H1 (cell line): ENCODE measurements at places on chromosomes 12 and 14. TPM values are rescaled to one million over a fixed set of nuclear protein-coding genes. Genes with fewer than 3 reads are reported as not detected.

Gene KRT73
- total RNA-seq = not detected in 2 replicates

DNA sequence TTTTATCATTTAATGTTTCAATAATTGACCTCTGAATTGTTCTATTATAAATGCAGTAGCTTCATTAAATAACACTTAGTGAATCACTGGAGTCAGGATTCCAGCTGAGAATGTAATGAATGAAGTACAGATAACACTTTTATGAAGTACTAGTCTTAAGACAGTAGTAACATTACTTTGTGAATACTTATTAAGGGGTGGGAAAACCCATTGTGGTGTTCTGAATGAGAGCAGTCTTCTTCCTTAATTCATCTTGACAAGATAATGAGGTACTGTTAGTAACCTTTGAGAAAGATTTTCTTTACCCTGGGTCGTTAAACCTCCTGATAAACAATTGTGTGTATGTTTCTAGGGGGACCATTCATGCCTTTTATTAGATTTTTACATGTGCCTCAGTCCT is 12.7 kb downstream of the NUP107 start:
- H3K4me3 ChIP-seq = no peak overlapping the region
- no peak overlapping the region for H3K27ac ChIP-seq
- DNase-seq = no peak
- peaks cover 19% of the 10 kb centered on the region for H3K36me3 ChIP-seq
- H3K27me3 ChIP-seq = no peaks in the 10 kb centered on the region
- no peaks in the 10 kb centered on the region for H3K4me1 ChIP-seq

Gene MDGA2
- 0.69 and 1.1 TPM in 2 replicates for total RNA-seq

Gene IAPP
- not detected in 2 replicates for total RNA-seq

GRCh38 chr12:90090929-90091651 is 382.5 kb upstream of the ATP2B1 start:
- H3K4me1 ChIP-seq = no peaks in the 10 kb centered on the region
- H3K27ac ChIP-seq = no peak overlapping the region
- no peaks in the 10 kb centered on the region for H3K36me3 ChIP-seq
- H3K27me3 ChIP-seq = no peaks in the 10 kb centered on the region

Gene RNASE7
- not detected in 2 replicates for total RNA-seq

Gene CD69
- not detected in 2 replicates for total RNA-seq

DNA sequence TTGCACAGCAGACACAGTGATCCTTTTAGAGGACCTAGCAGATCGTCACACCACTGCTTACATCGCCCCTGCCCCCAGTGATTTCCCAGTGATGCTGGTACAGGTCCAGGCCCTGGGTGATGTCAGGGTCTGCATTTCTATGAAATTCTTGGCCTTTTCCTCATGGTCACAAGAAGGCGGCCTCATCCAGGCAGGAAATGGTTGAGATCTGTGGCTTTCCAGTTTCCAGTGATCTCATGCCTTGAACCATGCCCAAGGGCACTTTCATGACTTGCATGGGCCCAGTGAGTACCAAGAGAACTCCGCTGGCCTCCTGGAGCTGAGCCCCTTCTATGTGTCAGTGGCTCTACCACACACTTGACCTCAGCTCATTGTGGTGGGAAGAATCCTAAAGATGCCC is 41.9 kb upstream of the BDKRB2 start:
- no peaks in the 10 kb centered on the region; the same call in 1 of the 2 replicates for H3K27me3 ChIP-seq
- H3K4me1 ChIP-seq = no peaks in the 10 kb centered on the region
- DNase-seq = no peak
- H3K27ac ChIP-seq = no peak overlapping the region
- no peaks in the 10 kb centered on the region for H3K36me3 ChIP-seq

DNA sequence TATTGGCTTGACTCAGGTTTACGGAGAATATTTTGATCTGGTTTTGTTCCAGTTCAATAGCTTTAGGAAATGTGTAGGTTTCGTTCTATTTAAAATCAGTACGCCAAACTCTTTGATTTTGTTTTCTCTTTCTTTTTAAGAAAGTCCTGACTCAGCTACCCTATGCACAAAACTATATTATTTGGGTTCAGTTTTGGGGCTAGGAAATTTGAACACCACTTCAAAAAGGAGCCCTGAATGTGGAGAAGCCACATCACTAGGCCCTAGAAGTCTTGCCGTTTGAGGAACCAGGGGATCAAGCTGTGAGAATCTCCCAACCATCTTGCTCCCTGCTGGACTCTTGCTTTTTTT is 168.2 kb upstream of the BCL2L14 start:
- no peaks in the 10 kb centered on the region for H3K27me3 ChIP-seq
- H3K4me1 ChIP-seq = no peaks in the 10 kb centered on the region
- H3K27ac ChIP-seq = no peak overlapping the region
- no peak for DNase-seq
- no peak overlapping the region for H3K4me3 ChIP-seq

Gene APOLD1
- total RNA-seq = 0.34 and 0.71 TPM in 2 replicates

DNA sequence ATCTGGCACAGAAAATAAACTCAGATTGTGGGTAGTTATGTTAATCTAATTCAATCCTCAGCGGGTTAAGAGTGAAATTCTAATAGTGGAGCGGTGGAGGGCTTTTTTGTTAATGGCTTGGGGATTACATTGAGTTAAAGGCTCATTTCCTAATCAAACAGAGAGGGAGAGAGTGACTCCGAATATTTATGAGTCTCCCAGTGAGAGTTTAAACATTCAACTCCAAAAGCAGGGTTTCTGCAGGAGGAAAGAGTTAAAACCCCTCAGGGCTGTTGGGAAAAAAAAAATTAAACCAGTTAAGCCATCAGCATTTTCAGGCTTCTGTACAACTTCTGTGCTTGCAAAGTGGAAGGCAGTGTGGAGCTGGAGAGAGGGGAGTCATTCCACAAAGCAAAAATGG is 62.1 kb upstream of the ESRRB start:
- no peaks in the 10 kb centered on the region for H3K36me3 ChIP-seq
- no peak for DNase-seq
- H3K4me3 ChIP-seq = no peak overlapping the region; the same call in 1 of the 2 replicates
- peaks cover 19% of the 10 kb centered on the region for H3K4me1 ChIP-seq
- H3K27me3 ChIP-seq = peaks cover 4% of the 10 kb centered on the region

Gene NRXN3
- 3.0 and 4.1 TPM in 2 replicates for total RNA-seq

- DNase-seq = no peak
- no peaks in the 10 kb centered on the region for H3K27me3 ChIP-seq
- H3K4me1 ChIP-seq = no peaks in the 10 kb centered on the region
Measured at GRCh38 chr12:71683633-71684032, 2.2 kb upstream of the TMEM19 start.

- no peak overlapping the region for H3K27ac ChIP-seq
- H3K4me3 ChIP-seq = no peak overlapping the region
- DNase-seq = no peak
- H3K36me3 ChIP-seq = no peaks in the 10 kb centered on the region
- no peaks in the 10 kb centered on the region for H3K4me1 ChIP-seq
Measured at GRCh38 chr12:115470977-115471376, 787.0 kb upstream of the TBX3 start.

GRCh38 chr14:68518166-68518565 is 274.7 kb downstream of the ZFP36L1 start:
- H3K36me3 ChIP-seq = no peaks in the 10 kb centered on the region
- no peak overlapping the region for H3K4me3 ChIP-seq
- no peaks in the 10 kb centered on the region for H3K27me3 ChIP-seq
- peaks cover 1% of the 10 kb centered on the region for H3K4me1 ChIP-seq
- no peak overlapping the region for H3K27ac ChIP-seq
- no peak for DNase-seq

DNA sequence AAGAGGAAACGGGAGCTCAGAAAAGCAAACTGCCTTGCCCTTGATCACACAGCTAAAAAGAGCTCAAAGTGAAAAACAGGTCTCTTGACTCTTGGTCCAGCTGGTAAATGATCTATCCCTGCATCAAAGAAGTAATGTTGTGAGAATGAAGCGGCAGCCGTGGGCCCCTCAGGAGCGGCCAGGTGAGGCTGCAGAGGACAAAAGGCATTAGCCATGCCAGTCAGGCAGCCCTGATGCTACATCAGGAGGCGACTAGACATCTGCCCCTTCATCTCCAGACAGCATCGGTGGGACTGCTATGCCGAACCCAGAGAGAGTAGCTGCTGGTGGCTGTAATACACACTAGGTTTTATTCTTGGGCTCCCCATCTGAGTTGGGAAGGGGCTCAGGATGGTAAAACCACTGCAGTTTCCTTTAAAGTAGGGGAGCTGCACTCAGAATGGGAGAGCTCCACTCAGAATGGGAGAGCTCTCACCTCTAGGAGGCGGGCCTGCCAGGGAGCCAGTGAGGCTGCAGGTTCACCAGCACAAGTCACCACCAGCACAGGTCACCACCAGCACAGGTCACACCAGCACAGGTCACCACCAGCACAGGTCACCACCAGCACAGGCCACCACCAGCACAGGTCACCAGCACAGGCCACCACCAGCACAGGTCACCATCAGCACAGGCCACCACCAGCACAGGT is 120.1 kb downstream of the TSPAN9 start:
- H3K4me1 ChIP-seq = peaks cover 10% of the 10 kb centered on the region
- H3K27me3 ChIP-seq = peaks cover 23% of the 10 kb centered on the region
- H3K4me3 ChIP-seq = no peak overlapping the region
- H3K36me3 ChIP-seq = no peaks in the 10 kb centered on the region
- H3K27ac ChIP-seq = no peak overlapping the region

Gene PRH1
- 4.3 and 6.5 TPM in 2 replicates for total RNA-seq

DNA sequence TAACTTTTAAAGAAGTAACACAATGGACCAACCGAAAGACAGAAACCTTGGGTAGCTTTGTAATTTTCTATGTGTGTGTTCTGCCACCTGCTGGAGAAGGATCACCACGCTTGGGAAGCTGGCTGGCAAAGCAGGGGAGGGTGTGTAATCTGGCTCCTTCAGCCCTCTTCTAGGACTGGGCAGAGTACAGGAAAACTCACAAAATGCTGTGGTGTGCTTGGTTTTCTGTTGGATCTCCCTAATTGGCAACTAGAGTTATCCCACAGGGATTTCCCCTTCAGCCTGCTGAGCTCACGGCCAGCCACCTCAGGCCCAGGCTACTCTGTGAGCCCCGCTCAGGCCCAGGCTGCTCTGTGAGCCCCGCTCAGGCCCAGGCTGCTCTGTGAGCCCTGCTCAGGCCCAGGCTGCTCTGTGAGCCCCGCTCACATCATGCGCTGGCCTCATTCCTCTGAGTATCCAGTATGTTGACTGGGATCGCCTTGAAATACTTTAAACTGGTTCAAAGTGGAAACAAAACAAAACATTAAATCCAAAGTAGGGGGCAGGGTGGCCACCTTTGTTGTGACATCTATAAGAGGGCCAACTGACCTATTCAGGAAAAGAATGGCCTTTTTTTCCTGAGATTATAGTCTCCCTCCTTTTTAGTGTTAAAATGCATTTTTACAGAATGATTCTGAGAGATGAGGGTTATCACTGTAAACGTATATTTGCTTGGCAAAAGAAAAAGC is 52.0 kb upstream of the RNU6-8 start:
- H3K36me3 ChIP-seq = no peaks in the 10 kb centered on the region
- H3K27me3 ChIP-seq = no peaks in the 10 kb centered on the region
- DNase-seq = no peak
- no peaks in the 10 kb centered on the region for H3K4me1 ChIP-seq

Gene SOX5
- total RNA-seq = 1.1 and 2.6 TPM in 2 replicates

GRCh38 chr12:80382254-80382653 is 61.8 kb upstream of the PTPRQ start:
- H3K27me3 ChIP-seq = no peaks in the 10 kb centered on the region
- no peak for DNase-seq
- H3K4me1 ChIP-seq = no peaks in the 10 kb centered on the region
- no peak overlapping the region for H3K4me3 ChIP-seq
- no peak overlapping the region for H3K27ac ChIP-seq

GRCh38 chr12:108302403-108303311 is 36.5 kb downstream of the CMKLR1 start:
- peaks cover 2% of the 10 kb centered on the region for H3K4me1 ChIP-seq
- H3K36me3 ChIP-seq = no peaks in the 10 kb centered on the region
- H3K27me3 ChIP-seq = no peaks in the 10 kb centered on the region
- H3K27ac ChIP-seq = no peak overlapping the region
- DNase-seq = no peak
- H3K4me3 ChIP-seq = no peak overlapping the region

GRCh38 chr12:119019166-119019565 is 37.8 kb downstream of the SRRM4 start:
- H3K36me3 ChIP-seq = no peaks in the 10 kb centered on the region
- H3K27ac ChIP-seq = no peak overlapping the region
- no peak for DNase-seq
- H3K4me1 ChIP-seq = peaks cover 26% of the 10 kb centered on the region
- no peak overlapping the region for H3K4me3 ChIP-seq

- H3K27ac ChIP-seq = no peak overlapping the region
- no peaks in the 10 kb centered on the region for H3K27me3 ChIP-seq
- DNase-seq = no peak
- no peak overlapping the region for H3K4me3 ChIP-seq
Measured at GRCh38 chr14:41285186-41285748, 321.4 kb upstream of the LRFN5 start.

Gene RDH5
- total RNA-seq = 4.2 and 4.5 TPM in 2 replicates

Gene FOXG1
- 0.24 and 0.29 TPM in 2 replicates for total RNA-seq

DNA sequence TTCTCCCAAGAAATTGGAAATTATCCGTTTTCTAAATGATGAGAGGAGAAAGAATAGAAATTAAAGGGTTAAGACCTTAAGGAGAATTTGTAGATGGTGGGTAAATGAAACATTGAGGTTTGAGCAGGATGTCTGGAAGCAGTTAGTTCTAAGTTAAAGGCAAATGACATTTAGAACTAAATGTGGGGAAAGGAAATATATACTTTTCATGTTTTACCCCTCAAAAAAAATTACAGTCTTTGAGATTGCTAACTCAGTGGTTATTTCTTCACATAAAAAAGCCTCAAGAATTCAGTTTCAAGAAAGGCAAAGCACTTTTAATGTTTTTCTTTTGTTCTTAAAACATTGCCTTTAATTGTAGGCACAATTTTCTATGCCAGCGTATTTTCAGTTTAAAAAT is 114.0 kb downstream of the PLEKHA5 start:
- DNase-seq = no peak
- H3K4me1 ChIP-seq = peaks cover 3% of the 10 kb centered on the region; the same call in 1 of the 2 replicates
- no peak overlapping the region for H3K27ac ChIP-seq
- no peak overlapping the region for H3K4me3 ChIP-seq

DNA sequence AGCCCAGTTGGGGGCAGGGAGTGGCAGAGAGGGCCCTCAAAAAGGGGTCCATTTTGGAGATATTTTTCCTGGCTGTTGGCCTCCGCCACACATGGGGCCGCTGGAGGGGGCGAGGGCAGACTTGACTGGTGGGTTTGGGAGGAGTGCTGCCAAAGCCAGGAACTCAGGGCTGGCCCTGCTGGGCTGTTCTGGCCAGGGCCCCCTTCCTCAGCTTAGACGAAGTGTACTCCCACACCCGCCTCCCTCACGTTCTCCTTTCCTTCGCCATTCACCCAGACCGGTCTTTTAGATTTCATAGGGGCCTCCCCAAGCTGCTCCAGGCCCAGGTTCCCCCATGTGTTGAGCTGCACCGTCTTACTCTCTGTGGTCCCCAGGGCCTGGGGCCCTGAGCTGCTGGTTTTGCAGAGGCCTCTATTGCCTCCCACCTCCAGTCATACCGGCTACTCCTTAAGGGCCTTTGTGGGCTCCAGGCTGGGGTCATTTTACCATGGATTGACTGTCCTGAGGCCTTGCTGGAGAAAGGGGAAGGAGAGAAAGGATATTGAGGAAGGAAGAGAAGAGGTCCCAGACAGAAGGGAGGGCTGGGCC is 1.3 kb downstream of the KRT7 start:
- H3K27me3 ChIP-seq = peaks cover 23% of the 10 kb centered on the region
- H3K4me3 ChIP-seq = no peak overlapping the region
- H3K4me1 ChIP-seq = peaks cover 44% of the 10 kb centered on the region
- H3K36me3 ChIP-seq = no peaks in the 10 kb centered on the region
- no peak overlapping the region for H3K27ac ChIP-seq

GRCh38 chr14:97994020-97994531 is 1196.9 kb downstream of the VRK1 start:
- H3K27me3 ChIP-seq = no peaks in the 10 kb centered on the region
- no peak overlapping the region for H3K4me3 ChIP-seq
- H3K36me3 ChIP-seq = no peaks in the 10 kb centered on the region
- no peak for DNase-seq
